IMR-90 (cell line): ENCODE measurements at places on chromosomes 1 and 21. TPM values are rescaled to one million over a fixed set of nuclear protein-coding genes. Genes with fewer than 3 reads are reported as not detected.

- no peak for DNase-seq
- no peaks in the 10 kb centered on the region for H3K27me3 ChIP-seq
- peaks cover 10% of the 10 kb centered on the region for H3K36me3 ChIP-seq
- H3K27ac ChIP-seq = no peak overlapping the region
- H3K4me1 ChIP-seq = peaks cover 4% of the 10 kb centered on the region
Measured at GRCh38 chr1:211822677-211823407, 7.7 kb downstream of the LPGAT1 start.

DNA sequence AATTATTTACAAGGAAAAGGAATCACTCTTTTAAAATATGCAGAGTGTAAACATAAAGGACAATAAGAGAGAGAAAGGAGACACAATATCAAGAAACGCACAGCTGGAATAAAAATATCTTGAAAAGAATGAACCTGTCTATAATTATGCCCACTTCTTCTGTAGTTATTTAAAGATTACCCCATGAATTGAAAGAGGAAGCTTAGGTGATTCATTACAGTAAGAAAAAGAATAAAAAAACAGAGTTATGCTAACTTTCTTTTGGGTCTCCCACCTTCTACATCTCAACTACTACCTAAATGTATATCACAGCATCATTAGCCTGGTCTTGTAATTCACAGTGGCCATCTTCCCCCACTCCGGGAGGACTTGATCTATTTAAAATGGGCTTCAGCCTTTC lies 182.1 kb downstream of the MRPL39 start:
- no peaks in the 10 kb centered on the region; the same call in 1 of the 2 replicates for H3K27me3 ChIP-seq
- no peak overlapping the region for H3K27ac ChIP-seq
- H3K4me3 ChIP-seq = no peak overlapping the region

Gene PDE9A
- 0.56 and 0.90 TPM in 2 replicates for total RNA-seq

Gene PPIAL4G
- not detected in 2 replicates for total RNA-seq

Gene CLEC20A
- total RNA-seq = not detected in 2 replicates
